Muscle of leg (tissue), 16 donors: ENCODE measurements at places on chromosomes 12 and 14. TPM values are rescaled to one million over a fixed set of nuclear protein-coding genes. Genes with fewer than 3 reads are reported as not detected.

HHIPL1 gene
- total RNA-seq: 2.3 TPM

GALNT16 gene
- total RNA-seq: 10.7 TPM

SLC6A15 gene
- total RNA-seq: 0.98 TPM

PTPN6 gene
- total RNA-seq: 5.8 TPM

NKX2-1 gene
- total RNA-seq: not detected

NEMF gene
- total RNA-seq: 59.4 TPM

DCAF5 gene
- 22.4 TPM for total RNA-seq

WASHC3 gene
- 41.9 TPM for total RNA-seq

MAP1LC3B2 gene
- total RNA-seq: 0.71 TPM

ALDH2 gene
- total RNA-seq: 14.6 TPM

PLBD1 gene
- 23.2 TPM for total RNA-seq

NRXN3 gene
- 0.49 TPM for total RNA-seq

SCARB1 gene
- 7.3 TPM for total RNA-seq

INHBE gene
- total RNA-seq: 1.8 TPM

OR6C68 gene
- total RNA-seq: not detected

RNU4-1 gene
- 636 TPM for total RNA-seq

OTOGL gene
- 0.40 TPM for total RNA-seq

UNC79 gene
- total RNA-seq: 0.27 TPM

FRS2 gene
- total RNA-seq: 28.8 TPM

PRB3 gene
- total RNA-seq: not detected

TTC9 gene
- total RNA-seq: 4.4 TPM

LRTM2 gene
- total RNA-seq: 0.58 TPM

NPAS3 gene
- total RNA-seq: 5.7 TPM

RPS29 gene
- 5,655 TPM for total RNA-seq

TMTC1 gene
- total RNA-seq: 34.7 TPM

DICER1 gene
- total RNA-seq: 48.9 TPM

NANOG gene
- total RNA-seq: 0.04 TPM

COX8C gene
- total RNA-seq: not detected
